D341Med (cell line): ENCODE measurements at places on chromosomes 16 and 17.

- no peak for DNase-seq
Observed at GRCh38 chr17:34852614-34853013, 108.6 kb downstream of the CCT6B start.

GRCh38 chr16:72665701-72666100 lies 382.2 kb downstream of the ZFHX3 start:
- no peak for DNase-seq

DNA sequence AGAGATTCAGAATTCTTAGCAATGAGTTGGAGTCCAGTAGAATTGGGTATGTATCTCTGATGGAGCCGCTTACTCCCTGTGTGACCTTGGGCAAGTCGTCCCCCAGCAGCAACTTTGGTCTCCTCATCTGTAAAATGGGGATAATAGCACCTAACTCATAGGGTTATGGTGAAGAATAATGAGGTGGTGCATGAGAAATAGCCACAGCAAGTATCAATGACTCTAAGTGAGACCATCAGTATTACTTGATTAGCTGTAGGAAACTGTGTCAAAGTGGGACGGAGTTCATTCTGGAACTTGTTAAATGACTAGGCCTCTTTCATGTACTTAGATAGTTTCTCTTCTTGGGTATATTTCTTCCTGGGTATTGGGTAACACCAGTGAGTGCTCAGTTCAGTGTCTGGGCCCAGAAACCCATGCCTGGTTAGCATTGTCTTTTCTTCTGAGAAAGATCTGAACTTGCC lies 6.4 kb downstream of the PRKCB start:
- DNase-seq = no peak

DNA sequence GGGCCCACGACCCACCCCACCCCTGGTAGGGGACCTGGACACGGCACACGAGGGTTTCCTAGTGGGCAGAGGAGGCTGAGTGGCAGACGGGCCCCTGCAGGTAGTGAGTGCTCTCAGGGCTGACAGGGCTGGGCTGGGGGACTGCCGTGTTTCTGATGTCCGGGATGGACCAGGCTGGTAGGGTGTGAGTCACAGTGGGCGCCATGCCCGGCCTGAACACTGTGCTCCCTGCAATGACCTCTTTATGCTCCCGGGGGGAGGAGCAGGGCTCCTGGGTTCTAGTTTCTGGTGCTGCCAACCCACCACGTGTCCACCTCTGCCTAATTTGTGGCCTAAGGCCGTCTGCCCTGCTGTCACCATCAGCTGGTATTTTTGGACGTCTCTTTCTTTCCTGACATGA lies 26.3 kb downstream of the ARHGAP23 start:
- peak; percentile 52 for DNase-seq

GRCh38 chr16:66508914-66509496 lies 40.9 kb downstream of the TK2 start:
- DNase-seq = no peak

GRCh38 chr17:70276906-70277305 lies 107.6 kb downstream of the KCNJ2 start:
- DNase-seq = no peak

DNA sequence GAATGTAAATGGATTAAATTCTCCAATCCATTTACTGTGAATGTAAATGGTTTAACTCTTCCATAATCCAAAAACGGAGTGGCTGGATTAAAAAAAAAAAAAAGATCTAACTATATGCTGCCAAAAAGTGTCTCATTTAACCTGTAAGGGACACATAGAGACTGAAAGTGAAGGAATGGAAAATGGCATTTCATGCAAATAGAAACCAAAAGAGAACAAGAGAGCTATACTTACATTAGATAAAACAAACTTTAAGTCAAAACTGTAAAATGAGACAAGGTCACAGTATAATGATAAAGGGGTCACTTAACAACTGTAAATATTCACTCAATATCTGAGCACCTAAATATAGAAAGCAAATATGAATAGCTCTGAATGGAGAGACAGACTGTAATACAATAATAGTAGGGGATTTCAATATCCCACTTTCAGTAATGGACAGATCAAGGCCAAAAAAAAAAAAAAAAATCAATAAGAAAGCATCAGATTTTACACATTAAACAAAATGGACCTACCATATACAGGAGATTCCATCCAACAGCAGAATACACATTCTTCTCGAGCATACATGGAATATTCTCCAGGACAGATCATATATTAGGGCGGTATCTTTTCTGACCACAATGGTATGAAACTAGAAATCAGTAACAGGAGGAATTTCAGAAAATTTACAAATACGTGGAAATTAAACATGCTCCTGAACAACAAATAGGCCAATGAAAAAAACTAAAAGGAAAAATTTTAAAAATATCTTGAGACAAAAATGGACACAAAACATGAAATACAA lies 36.4 kb downstream of the CDR2 start:
- no peak for DNase-seq

GRCh38 chr17:78628547-78629435 lies 51.6 kb upstream of the DNAH17 start:
- no peak for DNase-seq

GRCh38 chr17:11996722-11997146 lies 541 bp downstream of the ZNF18 start:
- DNase-seq = no peak

DNA sequence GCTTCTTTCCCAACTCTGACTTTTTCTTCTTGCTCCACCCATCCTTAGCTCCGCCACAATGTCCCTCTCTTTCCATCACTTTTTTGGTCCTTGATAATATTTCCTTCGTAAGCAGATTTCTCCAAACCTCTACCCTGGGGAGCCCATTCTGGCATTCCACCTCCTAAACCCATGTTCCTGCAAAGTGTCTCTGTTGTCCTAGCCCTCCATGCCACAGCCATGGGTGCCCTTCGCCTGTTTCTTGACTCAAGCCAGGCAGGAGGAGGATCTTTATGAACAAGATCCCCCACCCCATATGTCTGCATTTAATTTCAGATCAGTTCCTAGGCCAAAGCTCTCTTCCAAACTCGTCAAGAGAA lies 42.4 kb downstream of the GAS7 start:
- no peak for DNase-seq

- no peak for DNase-seq
Observed at GRCh38 chr16:49827805-49828438, 28.0 kb downstream of the ZNF423 start.

GRCh38 chr17:31561469-31562375 lies 170.2 kb downstream of the RAB11FIP4 start:
- no peak for DNase-seq

GRCh38 chr16:3101841-3102470 lies 2.9 kb upstream of the ZSCAN10 start:
- DNase-seq = no peak

DNA sequence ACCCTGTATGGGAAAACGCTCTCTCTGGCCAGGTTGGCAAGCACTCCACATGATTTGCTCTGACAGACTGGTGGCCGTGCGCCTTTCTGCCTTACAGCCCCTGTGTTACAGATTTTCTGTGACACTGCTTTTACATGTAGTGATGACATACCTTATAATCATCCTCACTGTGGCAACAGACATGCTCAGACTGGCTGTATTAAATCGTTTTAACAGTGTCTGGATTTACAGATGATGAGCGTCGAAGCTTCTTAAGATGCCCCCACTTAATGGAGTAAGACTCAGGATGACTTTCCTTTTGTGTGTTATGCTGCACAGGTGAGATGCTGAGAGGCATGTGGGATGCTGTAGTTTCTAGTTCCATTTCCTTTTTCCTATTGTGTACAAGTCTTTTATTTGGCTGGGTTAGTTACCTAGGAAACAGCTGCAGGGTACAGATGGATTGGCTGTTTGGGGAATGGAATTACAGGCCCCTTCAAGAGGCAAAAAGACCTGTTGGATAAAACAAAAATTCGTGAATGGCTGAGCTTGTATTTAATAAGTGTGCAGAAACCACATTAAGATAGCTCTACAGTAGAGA lies 20.9 kb upstream of the VWA3A start:
- no peak for DNase-seq

- DNase-seq = no peak
Observed at GRCh38 chr17:47176389-47176826, 12.7 kb downstream of the CDC27 start.

DNA sequence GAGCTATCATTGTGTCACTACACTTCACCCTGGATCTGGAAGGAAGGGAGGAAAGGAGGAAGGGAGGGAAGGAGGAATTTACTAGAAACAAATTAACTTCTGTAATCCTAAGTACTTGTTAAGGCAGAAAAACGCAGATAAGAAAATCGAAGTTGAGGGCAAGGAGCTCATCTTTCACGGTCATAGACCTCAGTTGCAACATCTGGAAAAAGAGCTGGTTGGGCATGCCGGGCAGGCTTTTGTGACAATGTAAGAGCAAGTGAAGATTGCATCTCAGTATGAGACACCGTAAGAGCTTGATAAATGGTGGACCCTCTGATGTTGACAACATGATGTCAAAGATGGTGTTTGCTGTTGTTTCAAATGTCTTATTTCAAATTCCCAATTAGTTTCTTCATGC lies 721.5 kb downstream of the MAF start:
- DNase-seq = no peak

- DNase-seq = no peak
Observed at GRCh38 chr17:29021226-29021625, 15.4 kb upstream of the SEZ6 start.

GRCh38 chr16:85138073-85138824 lies 26.0 kb upstream of the CIBAR2 start:
- no peak for DNase-seq

- DNase-seq = peak; percentile 49
Observed at GRCh38 chr17:58960068-58960467, 146.6 kb downstream of the TRIM37 start.

DNA sequence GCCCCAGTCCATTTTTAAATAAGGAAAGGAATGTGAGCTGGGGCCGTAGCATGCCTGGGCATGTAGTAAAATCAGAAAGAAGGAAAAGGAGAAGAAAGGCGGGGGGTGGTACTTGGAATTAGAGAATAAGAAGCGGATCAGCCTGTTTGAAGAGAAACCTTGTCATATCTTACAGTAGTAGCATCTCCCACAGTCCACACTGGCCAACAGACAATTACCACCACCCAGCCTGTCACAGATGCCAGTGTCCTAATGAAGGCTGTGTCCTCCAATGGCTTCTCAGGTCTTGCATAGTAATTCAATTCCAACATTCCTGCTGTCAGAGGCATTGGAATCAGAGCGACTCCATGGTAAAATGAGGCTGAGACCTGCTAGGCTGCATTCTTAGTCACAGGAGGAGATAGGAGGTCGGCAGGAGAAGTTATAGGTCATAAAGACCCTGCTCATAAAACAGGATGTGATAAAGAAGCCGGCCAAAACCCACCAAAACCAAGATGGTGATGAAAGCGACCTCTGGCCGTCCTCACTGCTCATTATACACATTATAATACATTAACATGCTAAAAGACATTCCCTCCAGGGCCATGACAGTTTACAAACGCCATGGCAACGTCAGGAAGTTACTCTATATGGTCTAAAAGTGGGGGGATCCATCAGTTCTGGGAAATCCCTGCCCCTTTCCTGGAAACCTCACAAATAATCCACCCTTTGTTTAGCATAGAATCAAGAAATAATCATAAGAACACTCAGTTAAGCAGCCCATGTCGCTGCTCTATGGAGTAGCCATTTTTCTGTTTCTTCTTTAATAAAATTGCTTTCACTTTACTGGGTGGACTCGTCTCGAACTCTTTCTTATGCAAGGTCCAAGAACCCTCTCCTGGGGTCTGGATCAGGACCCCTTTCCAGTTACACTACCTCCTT lies 9.6 kb upstream of the AKAP10 start:
- DNase-seq = no peak

- DNase-seq = peak; percentile 73
Observed at GRCh38 chr17:45282683-45283644, 21.1 kb upstream of the SPATA32 start.

- no peak for DNase-seq
Observed at GRCh38 chr16:66081775-66082366, 284.6 kb upstream of the CDH5 start.

DNA sequence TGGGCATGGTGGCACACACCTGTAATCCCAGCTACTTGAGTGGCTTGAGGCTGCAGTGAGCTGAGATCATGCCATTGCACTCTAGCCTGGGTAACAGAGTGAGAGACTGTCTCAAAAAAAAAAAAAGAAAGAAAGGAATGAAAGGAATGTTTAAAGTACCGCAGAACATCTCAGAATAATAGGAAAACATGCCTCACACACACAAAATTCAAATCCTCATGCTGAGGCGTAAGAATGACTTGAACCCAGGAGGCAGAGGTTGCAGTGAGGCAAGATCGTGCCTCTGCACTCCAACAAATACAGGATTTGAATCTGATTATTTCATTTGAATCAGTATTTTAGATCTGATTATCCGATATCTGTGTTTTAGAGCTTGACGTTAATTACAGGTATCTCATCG lies 21.3 kb upstream of the GAA start:
- DNase-seq = no peak

DNA sequence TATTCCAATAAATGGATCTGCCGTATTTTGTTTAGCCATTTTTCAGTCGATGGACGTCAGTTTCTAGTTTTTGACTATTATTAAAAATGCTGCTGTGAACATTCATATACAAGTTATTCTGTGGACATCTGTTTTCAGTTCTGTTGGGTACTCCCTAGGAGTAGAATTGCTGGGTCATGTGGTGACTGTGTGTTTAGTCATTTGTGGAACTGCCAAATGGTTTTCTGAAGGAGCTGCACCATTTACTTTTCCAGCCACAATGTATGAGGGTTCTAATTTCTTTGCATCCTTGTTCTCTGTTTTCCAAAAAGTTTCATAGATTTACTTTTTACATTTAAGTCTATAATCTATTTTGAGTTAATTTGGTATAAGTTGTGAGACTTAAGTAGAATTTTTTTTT lies 29.5 kb downstream of the CYLD start:
- no peak for DNase-seq

DNA sequence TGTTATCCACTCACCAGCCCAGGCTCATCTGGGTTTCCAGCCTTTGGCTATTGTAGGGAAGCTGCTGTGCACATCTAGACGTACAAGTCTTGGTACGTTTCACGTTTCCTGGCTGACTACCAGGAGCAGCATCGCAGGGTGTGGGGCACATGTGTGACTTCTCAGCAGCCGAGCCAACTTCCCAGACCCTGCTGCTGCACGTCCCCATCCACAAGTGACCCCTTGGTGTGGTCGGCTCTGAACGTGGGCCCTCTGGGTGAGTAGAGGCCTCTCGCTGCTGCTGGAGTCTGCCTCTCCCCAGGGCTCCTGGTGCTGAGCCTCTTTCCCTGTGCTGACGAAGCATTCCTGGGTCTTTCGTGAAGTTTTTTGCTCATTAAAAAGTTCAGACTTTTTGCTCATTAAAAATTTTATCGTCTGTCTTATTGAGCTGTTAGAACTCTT lies 70.2 kb upstream of the ZNF750 start:
- DNase-seq = no peak

GRCh38 chr17:45132572-45133463 lies 503 bp upstream of the PLCD3 start:
- peak; percentile 98 for DNase-seq

GRCh38 chr16:66399031-66399430 lies 28.1 kb upstream of the BEAN1 start:
- no peak for DNase-seq

GRCh38 chr16:50318796-50319578 lies 49.8 kb downstream of the BRD7 start:
- no peak for DNase-seq

GRCh38 chr17:7413346-7413985 lies 5.8 kb downstream of the NLGN2 start:
- no peak for DNase-seq

GRCh38 chr16:49350265-49351095 lies 23.1 kb upstream of the C16orf78 start:
- DNase-seq = peak; percentile 82

- DNase-seq = no peak
Observed at GRCh38 chr17:8210761-8211458, 535 bp upstream of the AURKB start.
